ENCODE measurements at places on chromosomes 12 and 14. TPM values are rescaled to one million over a fixed set of nuclear protein-coding genes. Genes with fewer than 3 reads are reported as not detected.

GRCh38 chr12:111135293-111135832 is 215.0 kb upstream of the MYL2 start:
- no peak for DNase-seq

GRCh38 chr12:130396667-130397066 is 59.0 kb downstream of the PIWIL1 start:
- no peak for DNase-seq

DNA sequence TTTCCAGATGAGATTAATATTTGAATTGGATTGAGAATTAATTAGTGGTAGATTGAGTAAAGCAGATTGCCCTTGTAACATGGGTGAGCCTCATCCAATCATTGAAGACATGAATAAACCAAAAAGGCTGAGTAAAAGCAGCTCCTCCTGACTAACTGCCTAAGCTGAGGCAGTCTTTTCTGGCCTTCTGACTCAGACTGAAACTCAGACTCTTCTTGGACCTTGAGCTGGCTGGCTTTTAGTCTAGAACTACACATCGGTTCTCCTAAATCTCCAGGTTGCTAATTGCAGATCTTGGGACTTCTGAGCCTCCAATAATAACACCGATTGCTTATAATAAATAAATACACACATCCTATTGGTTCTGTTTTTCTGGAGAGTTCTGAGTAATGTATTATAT is 24.0 kb downstream of the FKBP11 start:
- no peak for DNase-seq

DNA sequence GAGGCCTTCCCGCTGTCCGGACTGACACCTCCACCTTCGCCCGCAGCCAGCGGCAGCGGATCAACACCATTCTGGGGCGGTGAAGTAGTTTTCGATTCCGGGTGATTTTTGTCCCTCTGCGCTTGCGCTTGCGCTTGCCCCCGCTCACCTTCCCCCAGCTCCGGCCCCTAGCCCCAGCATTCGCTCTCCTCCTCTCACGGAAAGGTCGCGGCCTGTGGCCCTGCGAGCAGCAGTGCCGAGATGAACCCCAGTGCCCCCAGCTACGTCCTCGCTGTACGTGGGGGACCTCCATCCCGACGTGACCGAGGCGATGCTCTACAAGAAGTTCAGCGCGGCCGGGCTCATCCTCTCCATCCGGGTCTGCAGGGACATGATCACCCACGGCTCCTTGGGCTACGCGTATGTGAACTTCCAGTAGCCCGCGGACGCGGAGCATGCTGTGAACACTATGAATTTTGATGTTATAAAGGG is 22.7 kb upstream of the SRGAP1 start:
- peak; percentile 17 for DNase-seq

The ZFYVE21 gene
- total RNA-seq = 8.0 TPM

Measured in activated naive CD8-positive, alpha-beta T cell treated with anti-CD3 and anti-CD28 coated beads for 36 hours (primary cell).